T-helper 1 cell treated with Interleukin-12 subunit alpha and Interleukin-12 subunit beta and Interleukin-4 antibody, amounts not matched to agents 30 ng/mL and 1 ng/mL, for 36 hours (primary cell): ENCODE measurements at places on chromosomes 12 and 14. TPM values are rescaled to one million over a fixed set of nuclear protein-coding genes. Genes with fewer than 3 reads are reported as not detected.

The KRT80 gene
- total RNA-seq = not detected in 2 replicates

The SOCS4 gene
- total RNA-seq = 31.4 and 35.6 TPM in 2 replicates

The LRP1-AS gene
- not detected in 2 replicates for total RNA-seq

The SNAPC1 gene
- 6.5 and 7.2 TPM in 2 replicates for total RNA-seq

The LTB4R2 gene
- 15.1 and 17.8 TPM in 2 replicates for total RNA-seq

The SOAT2 gene
- not detected in 2 replicates for total RNA-seq

The AGAP2 gene
- total RNA-seq = 70.2 and 74.9 TPM in 2 replicates

The PLA2G1B gene
- total RNA-seq = not detected in 2 replicates

The KRT7 gene
- total RNA-seq = 53.6 and 56.8 TPM in 2 replicates

The INSM2 gene
- total RNA-seq = not detected in 2 replicates

The CLMN gene
- total RNA-seq = 0.22 and 0.29 TPM in 2 replicates

The KRT79 gene
- total RNA-seq = not detected in 2 replicates

The SIX1 gene
- total RNA-seq = 1.2 TPM in 2 replicates

The RAB5B gene
- 68.8 and 73.5 TPM in 2 replicates for total RNA-seq

The HOXC12 gene
- total RNA-seq = not detected in 2 replicates

The ADCY4 gene
- total RNA-seq = 4.3 and 5.3 TPM in 2 replicates

The TSPAN19 gene
- not detected in 2 replicates for total RNA-seq

The TCL1B gene
- total RNA-seq = not detected in 2 replicates

The GLIPR1L2 gene
- total RNA-seq = not detected in 2 replicates

The COCH gene
- 0.20 and 0.51 TPM in 2 replicates for total RNA-seq

The DDX47 gene
- total RNA-seq = 87.1 and 87.6 TPM in 2 replicates

The NPAS3 gene
- total RNA-seq = 0.05 TPM in 1 of 2 replicates, not detected in the other

The IFI27 gene
- total RNA-seq = 127 and 132 TPM in 2 replicates

The PRB2 gene
- total RNA-seq = not detected in 2 replicates

The CIROP gene
- not detected in 2 replicates for total RNA-seq

The MYH6 gene
- 0.56 and 1.2 TPM in 2 replicates for total RNA-seq

The SLC39A5 gene
- total RNA-seq = 1.1 and 1.9 TPM in 2 replicates

The LTBR gene
- total RNA-seq = 0.20 and 1.0 TPM in 2 replicates

The CD4 gene
- 274 and 279 TPM in 2 replicates for total RNA-seq

The CFAP54 gene
- total RNA-seq = 0.25 and 0.27 TPM in 2 replicates

The PMCH gene
- total RNA-seq = 1.8 and 2.7 TPM in 2 replicates

The ASCL1 gene
- total RNA-seq = not detected in 2 replicates

The CEP170B gene
- total RNA-seq = 3.9 and 5.0 TPM in 2 replicates

The EEF1AKMT3 gene
- 2.9 and 4.2 TPM in 2 replicates for total RNA-seq

The ATG14 gene
- 6.9 and 7.8 TPM in 2 replicates for total RNA-seq

The KCNMB4 gene
- 0.15 TPM in 2 replicates for total RNA-seq

The FSCB gene
- total RNA-seq = not detected in 2 replicates

The DCAF5 gene
- total RNA-seq = 45.7 and 49.5 TPM in 2 replicates

The OR11H6 gene
- total RNA-seq = not detected in 2 replicates

The KLHDC1 gene
- total RNA-seq = 2.0 and 2.5 TPM in 2 replicates

The KRT83 gene
- not detected in 2 replicates for total RNA-seq
